ENCODE measurements at places on chromosomes 1 and 21.

GRCh38 chr1:192559115-192560006 is 16.2 kb upstream of the RGS1 start:
- peak; percentile 96 for DNase-seq

DNA sequence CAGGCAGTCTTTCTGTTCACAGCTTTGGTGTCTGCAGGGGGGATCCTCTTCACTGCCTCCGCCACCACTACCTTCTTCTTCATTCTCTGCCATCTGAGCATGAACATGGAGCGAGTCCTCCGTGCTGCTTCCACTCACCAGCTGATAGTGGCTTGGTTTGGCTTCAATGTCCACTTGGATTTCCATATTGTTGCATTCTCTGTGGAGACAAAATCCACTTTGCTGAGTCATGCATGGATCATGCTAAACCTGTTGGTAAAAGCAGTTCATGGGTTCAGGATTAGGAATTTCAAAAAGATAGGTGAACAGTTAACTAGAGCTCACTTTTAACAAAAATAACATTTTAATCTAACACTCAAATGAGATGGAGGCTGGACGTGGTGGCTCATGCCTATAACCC is 27.5 kb downstream of the RNF19B start:
- no peak for DNase-seq

- peak; percentile 85 for DNase-seq
Measured at GRCh38 chr1:119981986-119982815, 85.9 kb upstream of the ADAM30 start.

- DNase-seq: no peak
Measured at GRCh38 chr1:110727246-110727645, 52.5 kb upstream of the KCNA3 start.

- DNase-seq: peak; percentile 70
Measured at GRCh38 chr1:8061673-8062386, 35.7 kb upstream of the ERRFI1 start.

- DNase-seq: no peak
Measured at GRCh38 chr1:23581219-23581618, 21.9 kb upstream of the ID3 start.

DNA sequence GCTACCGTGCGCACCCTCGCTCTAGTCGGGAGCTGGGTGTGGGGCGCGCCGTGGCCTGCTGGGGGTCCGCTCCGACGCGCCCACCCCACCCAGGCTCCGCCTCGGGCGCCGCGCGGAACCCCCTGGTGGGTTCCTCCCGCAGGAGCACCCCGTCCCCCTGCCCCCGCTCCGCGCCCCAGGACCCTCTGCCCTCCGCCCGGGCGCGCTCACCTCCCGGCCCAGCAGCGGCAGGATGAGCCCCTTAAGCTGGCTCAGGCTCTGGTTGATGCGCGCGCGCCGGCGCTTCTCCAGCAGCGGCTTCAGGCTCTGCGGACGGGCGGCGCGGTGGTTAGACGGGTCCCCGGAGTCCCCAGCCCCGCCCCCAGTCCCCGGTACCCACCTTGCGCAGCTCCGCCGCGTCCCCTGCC is 319 bp downstream of the HES2 start:
- DNase-seq: no peak

GRCh38 chr1:240847325-240847724 is 235.4 kb upstream of the GREM2 start:
- no peak for DNase-seq

DNA sequence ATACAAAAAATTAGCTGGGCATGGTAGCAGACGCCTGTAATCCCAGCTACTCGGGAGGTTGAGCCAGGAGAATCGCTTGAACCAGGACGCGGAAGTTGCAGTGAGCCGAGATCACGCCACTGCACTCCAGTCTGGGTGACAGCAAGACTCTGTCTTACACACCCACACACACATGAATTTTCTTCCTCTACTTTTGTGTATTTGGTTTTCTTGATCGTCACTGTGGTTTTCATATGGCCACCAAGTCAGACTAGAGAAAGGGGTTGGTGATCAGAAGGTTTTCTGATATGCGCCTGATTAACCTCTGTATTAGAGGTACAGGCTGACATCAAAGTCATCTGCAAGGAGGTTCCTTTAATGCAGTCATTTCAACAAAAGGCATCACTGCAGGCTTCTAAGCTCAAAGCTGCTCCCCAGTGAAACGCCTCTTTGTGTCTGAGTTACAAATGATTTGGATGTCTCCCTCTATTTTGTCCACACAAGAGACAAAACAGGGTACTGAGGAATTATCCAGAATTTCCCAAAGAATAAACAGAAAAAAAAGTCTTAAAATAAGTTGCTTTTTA is 11.1 kb downstream of the SH2D1B start:
- no peak for DNase-seq

- DNase-seq: no peak
Measured at GRCh38 chr1:30103708-30104411, 619.5 kb downstream of the MATN1 start.

DNA sequence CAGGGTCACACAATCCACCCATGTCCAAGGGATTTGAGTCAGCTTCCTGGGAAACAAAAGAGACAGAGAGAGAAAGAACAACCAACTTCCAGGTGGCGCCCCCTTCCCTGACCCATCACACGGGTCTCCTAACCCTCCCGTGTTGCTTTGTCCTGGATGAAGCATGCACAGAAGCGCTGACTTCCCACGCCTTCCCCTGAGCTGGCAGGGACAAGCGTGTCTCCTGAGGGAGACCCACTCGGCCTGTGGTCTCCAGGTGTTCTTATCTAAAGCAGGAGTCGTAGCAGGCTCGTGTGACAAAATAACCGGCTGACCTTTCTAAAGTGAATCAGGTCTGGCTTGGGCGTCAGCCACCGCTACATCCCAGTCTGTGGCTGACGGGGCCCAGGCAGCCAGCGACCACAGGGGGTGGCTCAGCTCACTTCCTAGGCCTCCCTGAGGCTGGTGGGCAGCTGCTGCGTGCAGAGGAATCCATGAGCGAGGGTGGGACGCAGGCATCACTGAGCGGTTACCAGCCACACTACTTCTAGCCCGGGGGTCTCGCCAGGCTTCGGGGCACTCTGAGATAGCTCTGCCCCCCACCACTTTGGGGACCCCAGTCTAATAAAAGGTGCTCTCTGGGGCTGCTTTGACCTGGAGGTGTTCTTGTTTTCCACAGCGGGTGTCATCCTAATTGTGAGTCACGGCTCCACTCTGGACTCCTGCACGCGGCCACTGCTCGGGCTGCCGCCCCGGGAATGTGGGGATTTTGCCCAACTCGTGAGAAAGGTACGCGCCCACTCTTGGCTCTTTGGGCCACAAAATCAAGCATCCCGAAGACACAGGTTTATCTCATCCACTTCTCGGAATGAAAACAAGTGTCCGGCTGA is 40.4 kb downstream of the UBASH3A start:
- no peak for DNase-seq

- DNase-seq: no peak
Measured at GRCh38 chr1:234924450-234925355, 203.9 kb downstream of the TOMM20 start.

GRCh38 chr1:54548389-54549044 is 489 bp downstream of the ACOT11 start:
- no peak for DNase-seq

GRCh38 chr1:91650764-91651163 is 150.1 kb downstream of the CDC7 start:
- DNase-seq: peak; percentile 98
